ENCODE measurements at places on chromosomes 12 and 14.

- DNase-seq: no peak
Measured at GRCh38 chr14:93957333-93957710, 19.0 kb downstream of the ASB2 start.

DNA sequence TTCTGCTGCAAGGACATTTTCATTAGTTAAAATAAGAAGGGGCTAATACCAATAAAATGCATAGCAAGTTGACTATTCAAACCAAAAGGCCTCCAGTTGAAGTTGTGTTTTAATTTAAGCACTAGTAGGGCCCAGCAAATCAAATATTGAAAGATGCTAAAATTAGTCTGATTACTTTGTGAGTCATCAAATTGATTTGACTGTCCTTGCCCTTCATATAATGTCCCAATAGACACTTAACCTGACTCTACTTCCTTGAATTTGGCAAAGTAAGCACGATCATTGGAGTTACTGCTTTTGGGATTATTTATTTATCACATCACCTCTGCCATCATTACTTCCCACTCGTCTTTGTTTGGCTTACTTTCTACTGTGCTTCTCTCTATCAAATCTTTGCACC, 798.5 kb downstream of the DIO2 start:
- no peak for DNase-seq

DNA sequence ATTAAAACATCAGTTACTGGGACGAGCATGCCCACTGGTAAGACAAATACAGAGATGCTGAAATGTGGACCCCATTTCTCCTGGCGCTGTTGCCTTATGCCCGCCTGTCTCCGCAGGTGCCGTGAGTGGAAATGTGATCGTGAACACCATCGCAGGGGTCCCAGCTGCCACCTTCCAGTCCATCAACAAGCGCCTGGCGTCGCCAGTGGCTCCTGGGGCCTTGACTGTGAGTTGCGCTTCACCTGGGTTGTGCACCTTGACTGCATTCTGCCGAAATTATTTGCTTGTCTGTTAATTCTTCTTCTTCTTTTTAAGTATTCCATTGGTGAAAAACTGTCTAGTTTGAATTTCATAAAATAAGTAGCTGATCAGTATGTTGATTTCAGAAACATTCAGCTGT, 89.1 kb downstream of the DDX51 start:
- DNase-seq: no peak

- no peak for DNase-seq
Measured at GRCh38 chr14:68263563-68264259, 444.1 kb downstream of the RAD51B start.

DNA sequence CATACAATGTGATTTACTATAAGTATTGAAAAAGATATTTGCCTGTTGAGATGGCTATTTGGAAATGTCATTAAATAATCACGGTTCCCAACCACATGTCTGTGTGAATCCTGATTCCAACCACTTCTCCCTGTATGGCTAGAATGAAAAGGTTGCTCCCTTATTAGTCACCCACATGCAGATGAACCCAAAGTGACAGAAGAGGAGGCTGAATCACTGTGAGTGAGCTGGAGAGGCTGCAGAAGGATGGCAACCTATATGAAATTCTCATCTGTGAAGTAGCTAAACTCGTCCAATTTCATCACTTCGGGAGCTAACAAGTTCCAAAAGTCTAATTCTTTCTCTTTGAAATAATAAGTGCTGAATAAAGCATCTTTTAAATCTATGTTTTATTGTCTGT, 300.5 kb downstream of the PRKD1 start:
- DNase-seq: no peak

DNA sequence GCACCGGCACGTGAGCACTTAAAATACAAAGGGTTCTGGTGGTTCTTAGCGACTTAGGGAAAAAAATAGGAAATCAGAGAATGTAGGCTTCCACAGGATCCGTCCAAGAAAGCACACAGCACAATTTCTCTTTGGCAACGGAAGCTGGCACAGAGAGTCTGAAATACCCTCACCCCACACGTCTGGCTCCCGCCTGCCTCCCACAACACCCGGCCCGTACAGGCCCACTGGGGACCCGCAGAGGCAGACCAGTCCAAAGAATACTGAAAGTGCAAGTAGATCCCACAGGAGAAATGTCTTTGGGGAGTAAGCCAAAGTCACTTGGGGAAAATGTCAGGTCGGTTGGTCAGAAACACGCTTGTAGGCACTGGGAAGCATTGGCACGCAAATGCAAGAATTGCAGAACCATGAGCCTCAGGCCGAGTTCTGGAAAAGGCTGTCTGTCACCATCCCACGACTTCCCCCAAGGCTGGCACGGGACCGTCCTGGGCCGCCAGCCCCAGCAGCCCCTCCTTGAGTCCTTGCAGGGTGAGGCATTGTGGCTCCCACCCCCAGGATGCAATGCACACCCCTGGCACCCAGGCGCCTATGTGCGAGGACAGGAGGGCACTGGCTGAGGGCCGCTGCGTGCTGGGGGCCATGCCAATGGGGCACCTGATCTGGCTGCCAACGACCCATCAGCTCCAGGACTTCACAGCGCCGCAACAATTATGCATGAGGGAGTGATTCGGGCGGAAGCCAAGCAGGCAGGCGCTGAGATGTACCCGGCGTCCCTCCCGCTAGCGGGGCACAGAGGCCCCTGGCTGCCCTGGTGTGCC, 29.7 kb downstream of the CHGA start:
- no peak for DNase-seq

DNA sequence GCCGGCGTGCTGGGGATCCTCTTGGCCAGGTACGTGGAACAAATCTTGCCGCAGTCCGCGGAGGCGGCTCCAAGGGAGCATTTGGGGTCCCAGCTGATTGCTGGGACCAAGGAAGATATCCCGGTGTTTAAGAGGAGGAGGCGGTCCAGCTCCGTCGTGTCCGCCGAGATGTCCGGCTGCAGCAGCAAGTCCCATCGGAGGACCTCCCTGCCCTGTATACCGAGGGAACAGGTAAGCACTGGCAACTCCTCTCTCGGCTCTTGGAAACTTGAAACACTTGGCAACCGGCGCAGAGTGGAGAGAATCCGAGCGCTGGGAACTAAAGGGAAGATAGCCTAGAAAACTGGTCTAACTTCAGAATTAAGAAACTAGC, 1.7 kb downstream of the PDE3A start:
- no peak for DNase-seq

DNA sequence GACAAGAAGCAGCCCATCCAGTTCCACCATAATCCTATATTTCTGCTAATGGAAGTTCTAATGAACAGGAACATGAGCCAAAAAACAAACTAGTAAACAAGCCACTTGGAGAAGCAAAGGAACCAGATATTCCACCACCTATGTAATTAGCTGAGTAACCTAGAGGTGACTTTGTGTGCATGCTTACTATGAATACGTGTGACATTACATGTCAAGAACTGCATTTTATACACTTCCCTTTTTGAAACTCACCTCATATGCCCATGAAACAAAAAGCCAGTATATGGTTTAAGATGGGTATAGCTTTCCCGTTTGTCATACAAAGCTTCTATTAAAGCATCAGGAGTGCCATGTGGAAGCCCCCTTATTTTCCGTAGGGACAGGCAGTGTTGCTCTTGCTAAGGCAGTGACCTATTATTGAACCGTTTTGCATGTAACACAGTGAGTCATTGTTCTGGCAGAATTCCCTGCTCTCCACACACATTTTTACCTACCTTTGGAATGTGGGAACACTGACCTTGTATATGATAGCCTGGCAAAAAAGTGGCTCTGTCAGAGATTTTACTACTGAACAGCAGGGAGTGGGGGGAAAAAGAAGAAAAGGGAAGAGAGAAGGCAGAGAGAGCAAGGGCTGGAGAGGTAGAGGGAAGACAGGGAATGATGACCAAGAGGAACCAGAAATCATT, 34.8 kb upstream of the FRMD6 start:
- DNase-seq: no peak

GRCh38 chr12:14283489-14284144, 81.9 kb upstream of the ATF7IP start:
- DNase-seq: no peak

DNA sequence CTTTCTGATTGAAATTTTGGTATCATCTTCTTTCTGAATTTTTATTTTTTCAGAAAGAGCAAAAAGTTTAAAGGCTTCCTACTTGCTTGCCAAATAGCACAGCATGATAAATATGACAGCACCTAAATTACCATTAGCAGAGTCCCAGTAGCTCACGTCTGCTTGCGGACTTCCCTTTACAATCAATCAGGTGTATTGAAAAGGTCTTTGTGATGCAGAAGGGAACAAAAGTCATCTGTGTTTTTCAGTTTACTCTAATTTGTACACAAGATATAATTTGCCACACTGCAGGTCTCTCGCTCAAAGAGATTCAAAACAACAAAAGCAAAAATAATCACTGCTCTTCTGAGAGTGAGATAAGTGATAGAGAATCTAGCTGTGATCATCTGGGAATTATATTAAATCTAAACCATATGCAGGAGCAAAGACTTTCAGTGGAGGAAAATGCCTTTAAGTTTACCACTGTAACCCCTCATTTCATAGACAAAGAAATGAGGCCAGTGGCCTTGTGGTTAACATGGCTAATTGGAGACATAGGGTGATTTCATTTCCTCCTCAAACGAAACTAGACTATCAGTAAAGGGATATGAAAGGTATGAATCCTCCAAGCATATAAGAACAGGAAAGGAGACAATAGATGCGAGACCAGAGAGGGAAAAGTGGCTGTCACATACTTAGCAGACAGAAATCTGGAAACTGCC, 240.8 kb upstream of the TMPO start:
- DNase-seq: no peak

- DNase-seq: no peak
Measured at GRCh38 chr12:66742508-66743367, 63.9 kb upstream of the GRIP1 start.

- DNase-seq: no peak
Measured at GRCh38 chr14:32110548-32110896, 33.4 kb downstream of the ARHGAP5 start.

- DNase-seq: no peak
Measured at GRCh38 chr14:59398841-59399240, 66.3 kb downstream of the GPR135 start.

GRCh38 chr12:48001505-48002413, 2.5 kb downstream of the COL2A1 start:
- DNase-seq: no peak

- DNase-seq: no peak
Measured at GRCh38 chr14:104687601-104688504, 1.6 kb upstream of the INF2 start.

Data from stimulated activated CD8-positive, alpha-beta memory T cell treated with anti-CD3 and anti-CD28 coated beads, Interleukin-2, amount 100 ng/mL, for 1 hour (primary cell).